Subcutaneous preadipocyte (primary cell): ENCODE measurements at places on chromosomes 4 and X. TPM values are rescaled to one million over a fixed set of nuclear protein-coding genes. Genes with fewer than 3 reads are reported as not detected.

The POLN gene
- 2.2 and 3.5 TPM in 2 replicates for total RNA-seq

The GPAT3 gene
- 8.1 and 28.5 TPM in 2 replicates for total RNA-seq

The ZGRF1 gene
- total RNA-seq: 9.9 and 20.1 TPM in 2 replicates

The CLGN gene
- 0.98 and 3.3 TPM in 2 replicates for total RNA-seq

The NOX1 gene
- not detected in 2 replicates for total RNA-seq

The CCDC120 gene
- 0.37 and 0.39 TPM in 2 replicates for total RNA-seq

The MAGED4 gene
- 14.3 and 17.0 TPM in 2 replicates for total RNA-seq

The TMSB15A gene
- 1.1 and 1.4 TPM in 2 replicates for total RNA-seq

The VCX3A gene
- not detected in 2 replicates for total RNA-seq

The IL1RAPL1 gene
- total RNA-seq: 0.37 and 0.39 TPM in 2 replicates

The C1QTNF7 gene
- total RNA-seq: 0.20 and 0.73 TPM in 2 replicates

The CITED1 gene
- total RNA-seq: 0.37 and 2.0 TPM in 2 replicates

The MAGEC1 gene
- not detected in 2 replicates for total RNA-seq

The PNMA6F gene
- total RNA-seq: not detected in 2 replicates

The EDA gene
- total RNA-seq: 0.59 and 0.73 TPM in 2 replicates
